ENCODE measurements at places on chromosomes 4 and X.

DNA sequence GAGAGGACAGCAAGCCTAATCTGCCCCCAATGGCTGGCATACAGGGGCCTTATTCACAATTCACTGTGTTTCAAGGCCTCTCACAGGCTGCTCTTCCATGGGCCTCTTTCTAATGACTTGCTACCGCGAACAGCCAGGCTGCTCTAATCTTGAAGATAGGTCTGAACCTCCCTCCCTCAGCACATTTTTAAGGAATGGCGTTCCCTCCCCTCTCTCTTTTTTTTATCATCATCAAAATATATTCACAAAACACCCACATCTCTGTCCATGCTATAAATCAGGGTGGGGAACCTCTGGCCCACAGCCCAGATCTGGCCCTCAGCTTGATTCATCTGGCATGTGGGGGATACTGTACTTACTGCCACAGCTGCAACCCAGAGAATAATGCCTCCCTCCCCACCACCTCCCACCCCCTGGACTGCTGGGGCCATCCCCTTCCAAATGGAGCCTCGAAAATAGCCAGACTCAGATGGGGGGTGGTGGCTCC lies 76.2 kb upstream of the PLAC1 start:
- DNase-seq = no peak

- no peak for DNase-seq
Measured at GRCh38 chr4:60589425-60589824, 610.7 kb upstream of the ADGRL3 start.

- DNase-seq = no peak
Measured at GRCh38 chr4:152424977-152425376, 110.9 kb downstream of the FBXW7 start.

DNA sequence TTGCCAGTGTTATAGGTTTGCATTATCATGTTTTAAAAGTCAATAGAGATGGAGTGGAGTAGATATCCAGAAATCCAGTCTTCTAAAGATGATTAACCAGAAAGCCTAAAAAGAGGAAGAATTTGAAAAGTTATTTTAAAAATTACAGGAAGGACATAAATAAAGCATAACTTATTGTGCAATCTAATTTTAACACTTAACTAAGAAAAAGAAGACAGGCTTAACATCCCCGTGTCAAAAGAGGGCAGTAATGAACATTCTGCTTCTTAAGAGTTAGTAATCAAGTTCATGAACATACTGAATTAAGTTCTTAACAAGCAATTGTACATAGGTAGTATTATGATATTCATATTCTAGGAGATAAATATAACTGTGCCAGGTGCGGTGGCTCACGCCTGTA lies 39.3 kb downstream of the ELF2 start:
- no peak for DNase-seq

- no peak for DNase-seq
Measured at GRCh38 chr4:168537571-168537970, 40.7 kb downstream of the PALLD start.

DNA sequence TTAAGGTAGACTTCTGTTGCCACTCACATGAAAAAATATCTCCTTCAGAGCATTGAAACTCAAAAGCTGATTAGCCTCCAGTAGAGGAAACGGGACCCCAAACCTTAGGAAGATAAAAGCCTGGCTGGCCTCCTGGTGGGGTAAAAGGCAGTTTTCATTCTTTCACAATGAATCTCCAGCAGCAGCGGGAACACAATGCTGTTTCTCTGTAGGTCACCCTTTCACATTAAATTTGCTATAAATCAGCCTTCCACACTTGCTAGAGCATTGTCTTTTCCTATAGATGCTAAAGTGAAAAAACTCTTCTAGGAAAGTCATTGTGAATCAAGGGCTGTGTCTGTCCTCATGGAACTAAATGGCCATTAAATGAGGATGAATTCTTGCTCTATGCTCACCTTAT lies 207.3 kb upstream of the MAGEB2 start:
- DNase-seq = no peak

DNA sequence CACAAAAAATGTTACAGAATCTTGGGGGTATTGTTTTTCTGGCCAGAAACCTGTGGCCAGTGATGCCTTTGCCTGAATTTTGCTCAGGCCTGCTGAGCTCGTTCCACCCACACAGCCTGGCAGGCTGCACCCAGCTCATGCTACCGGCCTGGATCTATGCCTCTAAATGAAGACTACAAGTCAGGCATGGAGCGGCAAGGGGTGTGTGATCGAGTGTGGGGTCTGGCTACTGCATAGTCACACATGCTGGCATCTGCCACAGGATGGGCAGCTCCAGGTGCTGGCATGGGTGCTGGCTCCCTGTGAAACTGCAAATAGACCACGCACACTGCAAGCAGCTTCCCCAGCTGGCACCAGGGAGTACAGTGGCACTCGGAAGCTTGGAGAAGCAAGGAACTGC lies 323.1 kb upstream of the POU3F4 start:
- no peak for DNase-seq

- no peak for DNase-seq
Measured at GRCh38 chr4:177246641-177247584, 62.8 kb upstream of the NEIL3 start.

DNA sequence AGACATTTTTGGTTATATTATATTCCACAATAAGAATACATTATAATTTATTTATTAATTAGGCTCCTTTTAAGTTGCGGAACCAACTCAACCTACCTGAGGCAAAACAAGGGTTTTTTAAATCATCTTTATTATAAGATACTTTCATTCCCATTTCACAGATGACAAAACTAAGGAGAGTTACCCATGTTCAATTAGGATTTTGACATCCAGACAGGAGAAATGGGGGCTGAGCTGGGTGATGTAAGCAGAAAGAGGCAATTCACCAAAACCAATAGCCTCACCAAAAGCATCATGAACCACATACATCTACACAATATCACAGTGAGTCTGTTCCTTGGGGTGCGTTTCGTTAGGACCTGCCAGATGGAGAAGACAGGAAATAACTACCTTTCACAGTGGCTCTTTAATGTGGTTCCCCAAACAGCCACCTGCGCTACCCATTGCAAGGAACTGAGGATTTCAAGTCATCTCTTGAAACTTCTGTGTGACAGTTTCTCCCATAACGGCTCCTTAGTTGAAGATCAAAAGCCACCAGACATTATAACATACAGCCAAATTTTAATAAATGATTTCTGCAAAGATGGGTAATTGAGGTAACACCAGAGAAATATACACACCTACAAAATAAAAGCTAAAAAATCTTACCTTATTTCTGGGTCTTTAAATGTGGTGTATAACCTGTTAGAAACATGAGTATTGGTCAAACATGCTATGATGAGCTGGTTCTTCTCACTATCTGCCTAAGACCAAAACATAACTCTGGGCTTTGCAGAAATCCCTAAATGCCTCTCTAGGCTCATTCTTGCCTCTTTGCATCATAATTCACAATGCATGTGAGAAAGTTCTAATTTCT lies 190.6 kb upstream of the LEF1 start:
- DNase-seq = peak; percentile 84

DNA sequence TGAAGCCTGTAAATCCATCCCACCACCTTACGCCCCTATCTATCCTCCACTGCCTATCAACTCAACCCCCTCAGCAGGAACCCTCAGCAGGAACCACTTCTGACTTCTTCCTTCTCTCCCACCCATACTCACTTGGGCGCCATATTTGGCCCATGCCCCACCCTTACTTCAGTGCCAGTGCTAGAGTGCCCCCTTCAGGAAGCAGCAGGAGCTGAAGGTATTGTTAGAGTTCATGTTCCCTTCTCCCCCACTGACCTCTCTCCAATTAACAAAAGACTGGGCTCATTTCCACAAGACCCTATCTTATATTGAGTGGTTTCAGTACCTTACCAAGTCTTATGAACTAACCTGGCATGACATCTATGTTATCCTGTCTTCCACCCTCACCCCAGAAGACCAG lies 363.1 kb upstream of the SLIT2 start:
- DNase-seq = no peak

DNA sequence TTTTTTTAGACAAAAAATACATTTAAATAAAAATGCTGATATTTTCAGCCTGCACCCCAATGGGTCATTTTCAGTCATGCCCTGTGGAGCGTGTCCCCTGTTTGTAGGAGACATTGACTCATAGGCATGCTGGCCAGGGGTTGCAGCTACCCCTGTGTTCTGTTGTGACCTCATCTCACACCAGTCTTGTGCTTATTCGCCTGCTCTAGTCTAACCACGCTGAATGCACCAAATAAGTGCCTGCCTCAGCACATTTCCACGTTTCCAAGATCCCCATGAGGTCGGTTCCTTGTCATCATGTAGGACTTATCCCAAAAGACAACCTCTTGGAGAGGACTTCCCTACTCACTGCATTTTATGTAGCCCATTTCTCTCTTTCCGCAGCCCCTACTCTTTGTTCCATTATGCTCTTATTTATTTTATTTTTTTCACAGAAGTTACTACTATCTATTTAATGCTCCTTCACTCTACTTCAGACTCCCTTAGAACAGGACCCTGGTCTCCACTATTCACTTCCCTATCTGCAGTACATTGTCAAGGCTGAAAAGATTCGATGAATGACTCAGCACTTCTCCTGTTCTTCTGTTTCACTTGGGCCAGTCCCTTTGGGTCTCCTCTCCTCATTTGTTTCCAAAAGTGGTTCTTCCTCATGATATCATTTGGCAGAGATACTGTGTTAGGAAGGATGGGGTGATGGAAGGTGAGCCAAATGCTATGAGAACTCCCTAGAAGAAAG lies 109.7 kb downstream of the MSL3 start:
- DNase-seq = no peak

GRCh38 chr4:64158648-64159326 lies 250.5 kb downstream of the TECRL start:
- DNase-seq = peak; percentile 73

DNA sequence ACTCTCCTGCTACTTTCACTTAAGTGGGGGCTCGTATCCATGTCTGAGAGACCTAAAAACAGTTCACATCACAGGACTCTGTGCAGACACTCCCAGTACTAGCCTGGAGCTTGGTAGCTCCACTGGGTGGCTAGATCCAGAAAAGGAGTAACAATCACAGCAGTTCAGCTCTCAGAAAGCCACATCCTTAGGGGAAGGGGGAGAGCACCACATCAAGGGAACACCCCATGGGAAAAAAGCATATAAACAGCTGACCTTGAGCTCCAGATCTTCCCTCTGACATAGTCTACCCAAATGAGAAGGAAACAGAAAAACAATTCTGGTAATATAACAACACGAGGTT lies 175.8 kb downstream of the FAM13A start:
- DNase-seq = no peak

- DNase-seq = no peak
Measured at GRCh38 chr4:29983890-29984289, 736.3 kb upstream of the PCDH7 start.

DNA sequence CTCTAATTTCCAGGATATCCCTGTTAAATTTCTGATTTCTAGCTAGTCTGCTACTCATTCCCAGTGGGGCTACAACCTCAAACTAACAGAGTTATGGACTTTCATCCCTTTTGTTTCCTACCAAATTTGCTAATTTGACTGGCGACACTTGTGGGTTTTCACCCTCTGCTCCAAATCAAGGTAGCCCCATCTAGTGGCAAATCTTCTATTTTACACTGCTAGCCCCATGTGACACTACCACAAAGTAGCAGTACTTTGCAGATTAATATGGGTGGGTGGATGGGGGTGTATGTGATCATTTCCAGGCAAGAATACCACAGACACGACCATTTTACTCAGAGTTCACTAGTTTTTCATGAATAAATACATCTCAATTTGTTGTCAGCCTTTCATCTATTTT lies 150.3 kb downstream of the MSL3 start:
- DNase-seq = peak; percentile 33

- DNase-seq = no peak
Measured at GRCh38 chrX:109714340-109714958, 18.6 kb downstream of the ACSL4 start.

DNA sequence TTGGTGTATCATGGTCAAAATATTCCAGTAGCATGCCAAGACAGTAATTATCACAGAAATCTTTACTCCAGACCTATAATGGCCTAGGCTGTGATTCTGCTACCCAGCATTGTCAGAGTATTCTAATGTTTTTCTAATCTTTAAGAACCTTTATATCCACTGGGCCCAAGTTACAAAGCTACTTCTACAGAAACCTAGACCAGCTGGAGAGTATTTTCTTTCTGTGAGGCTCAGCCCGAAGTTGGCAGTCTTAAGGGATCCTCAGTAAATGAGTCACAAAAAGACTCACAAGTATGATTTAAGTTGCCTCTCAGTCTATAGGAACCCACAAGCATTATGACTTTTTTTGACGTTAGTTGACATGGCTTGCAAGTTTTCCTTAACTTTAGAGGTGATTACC lies 638.5 kb upstream of the FAM241A start:
- no peak for DNase-seq

DNA sequence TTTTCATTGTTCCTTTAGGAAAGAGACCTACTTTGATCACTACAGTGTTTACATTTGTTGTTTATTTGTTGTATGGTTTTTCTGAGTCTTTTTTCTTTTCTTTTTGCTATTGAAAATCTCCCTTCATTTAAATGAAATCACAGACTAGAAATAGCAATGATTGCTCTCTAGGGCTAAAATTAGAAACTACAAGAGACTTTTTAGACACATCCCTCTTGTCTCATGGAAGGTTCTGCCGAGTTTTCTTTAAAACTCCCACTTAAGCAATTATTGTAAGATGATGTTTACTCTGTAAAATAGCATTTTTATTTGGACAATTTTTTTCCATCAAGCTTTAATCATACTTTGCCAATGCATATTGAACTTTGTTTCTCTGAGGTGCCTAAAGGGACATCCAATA lies 136.6 kb downstream of the PALLD start:
- DNase-seq = no peak

- DNase-seq = no peak
Measured at GRCh38 chrX:76109654-76110053, 63.2 kb upstream of the PBDC1 start.

DNA sequence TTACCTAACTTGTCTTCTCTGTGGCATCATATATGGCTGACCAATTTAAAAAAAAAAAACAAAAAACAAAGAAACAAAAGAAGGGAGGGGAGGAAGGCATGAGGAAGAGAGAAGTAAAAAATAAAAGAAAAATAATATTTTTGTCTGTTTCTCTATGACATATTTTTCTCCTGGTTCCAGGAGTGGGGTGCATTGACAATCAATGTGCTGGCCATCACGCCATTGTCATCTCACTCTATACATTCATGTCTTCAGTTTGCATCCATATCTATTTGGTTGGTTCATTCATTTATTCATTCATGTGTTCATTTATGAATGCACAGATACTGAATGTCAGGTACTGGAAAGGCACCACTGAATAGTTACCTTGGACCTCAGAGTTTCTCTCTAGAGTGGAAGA lies 183.4 kb downstream of the DCHS2 start:
- no peak for DNase-seq

Data from activated CD4-positive, alpha-beta T cell treated with anti-CD3 and anti-CD28 coated beads, Interleukin-2, amount 10 ng/mL, durations not matched to agents 7 days and 5 days (primary cell).